ENCODE measurements at places on chromosomes 4 and X.

DNA sequence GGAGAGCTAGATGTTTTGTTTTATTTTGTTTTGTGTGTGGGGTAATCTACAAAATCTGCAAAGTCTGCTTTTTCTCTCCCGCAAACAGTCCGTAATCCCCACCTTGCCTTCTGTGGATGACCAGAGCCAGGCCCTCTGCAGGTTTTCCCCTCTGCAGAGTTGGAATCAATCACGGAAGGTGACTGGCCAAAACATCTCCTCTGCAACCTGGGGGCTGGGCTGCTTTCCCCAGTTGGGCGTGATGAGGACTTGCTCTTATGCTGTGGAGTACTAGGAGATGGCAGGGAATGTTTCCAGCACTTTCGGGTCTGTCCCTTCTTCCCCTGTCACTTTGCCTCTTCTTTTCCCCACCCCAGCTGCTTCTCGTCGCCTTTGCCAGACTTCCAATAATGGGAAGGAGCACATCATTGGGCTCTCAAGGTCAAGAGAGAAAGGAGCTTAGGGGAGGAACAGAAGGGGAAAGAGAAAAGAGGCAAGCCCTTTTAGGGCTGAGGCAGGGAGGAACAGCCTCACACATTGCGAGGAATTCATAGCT is 1.1 kb downstream of the TMEM35A start:
- no peak for DNase-seq

GRCh38 chr4:105933083-105933482 is 37.8 kb downstream of the NPNT start:
- DNase-seq: no peak

GRCh38 chr4:80913381-80913780 is 117.1 kb upstream of the BMP3 start:
- peak; percentile 12 for DNase-seq

DNA sequence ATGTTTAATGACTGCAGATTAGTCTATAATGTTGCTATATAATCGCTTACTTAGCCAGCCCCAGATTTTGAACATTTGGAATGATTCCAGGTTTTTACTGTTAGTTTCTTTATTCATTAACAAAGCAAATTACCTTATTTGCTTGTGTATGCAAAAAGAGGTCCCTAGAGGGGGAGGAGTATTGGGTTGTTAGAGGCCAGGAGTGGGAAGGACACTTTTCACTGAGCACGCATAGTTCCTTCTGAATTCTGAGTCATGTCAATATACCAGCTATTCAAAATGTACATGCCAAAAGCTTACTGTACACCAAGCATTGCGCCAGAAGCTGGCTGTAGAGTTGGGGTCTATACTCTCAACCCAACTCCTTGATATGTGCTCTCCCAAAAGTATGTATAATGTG is 5.1 kb upstream of the DGAT2L6 start:
- no peak for DNase-seq

- no peak for DNase-seq
These were observed 250.3 kb upstream of the KLF3 start for GRCh38 chr4:38413524-38414341.

DNA sequence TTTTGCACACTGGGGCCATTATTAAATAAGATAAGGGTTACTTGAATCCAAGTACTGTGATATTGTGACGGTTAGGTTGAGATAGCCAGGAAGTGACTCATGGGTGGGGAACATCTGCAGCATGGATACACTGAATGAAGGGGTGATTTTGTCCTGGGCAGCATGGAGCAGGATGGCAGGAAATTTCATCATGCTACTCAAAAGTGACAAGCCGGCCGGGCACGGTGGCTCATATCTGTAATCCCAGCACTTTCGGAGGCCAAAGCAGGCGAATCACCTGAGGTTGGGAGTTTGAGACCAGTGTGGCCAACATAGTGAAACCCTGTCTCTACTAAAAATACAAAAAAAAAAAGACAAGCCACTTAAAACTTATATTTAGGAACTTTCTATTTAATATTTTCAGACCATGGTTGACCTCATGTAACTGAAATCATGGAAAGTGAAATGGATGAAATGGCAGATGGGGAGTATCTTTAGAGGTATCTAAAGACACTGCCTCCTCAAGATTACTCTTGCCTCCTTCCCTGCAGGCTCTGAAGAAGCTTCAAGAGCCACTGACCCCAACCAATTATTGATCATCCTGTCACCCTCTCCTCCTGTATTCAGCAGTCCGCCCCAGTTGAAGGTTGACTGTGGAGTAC is 3.9 kb upstream of the TRIM60 start:
- no peak for DNase-seq

GRCh38 chr4:112145326-112145789 is at the start of gene FAM241A:
Gene FAM241A (plus strand): TSS chr4:112145454. CDS start chr4:112145581, 127 bp downstream.
- DNase-seq: peak; percentile 91

GRCh38 chrX:2710041-2710840 is 19.1 kb downstream of the CD99 start:
- DNase-seq: peak; percentile 88
